AG08396 (cell line): ENCODE measurements at places on chromosomes 2 and 18.
A peak's percentile ranks its signal among the peaks of the same experiment; 100 is the strongest.

GRCh38 chr2:240865391-240865790, 3.2 kb upstream of the AGXT start:
- DNase-seq, result no peak

- no peak for DNase-seq
Observed at GRCh38 chr2:45320956-45321355, 290.1 kb downstream of the SRBD1 start.

- DNase-seq, result no peak
Observed at GRCh38 chr2:163716101-163716500, 19.7 kb downstream of the FIGN start.

- DNase-seq, result peak; percentile 90
Observed at GRCh38 chr2:218286570-218287459, 5.5 kb downstream of the TMBIM1 start.

DNA sequence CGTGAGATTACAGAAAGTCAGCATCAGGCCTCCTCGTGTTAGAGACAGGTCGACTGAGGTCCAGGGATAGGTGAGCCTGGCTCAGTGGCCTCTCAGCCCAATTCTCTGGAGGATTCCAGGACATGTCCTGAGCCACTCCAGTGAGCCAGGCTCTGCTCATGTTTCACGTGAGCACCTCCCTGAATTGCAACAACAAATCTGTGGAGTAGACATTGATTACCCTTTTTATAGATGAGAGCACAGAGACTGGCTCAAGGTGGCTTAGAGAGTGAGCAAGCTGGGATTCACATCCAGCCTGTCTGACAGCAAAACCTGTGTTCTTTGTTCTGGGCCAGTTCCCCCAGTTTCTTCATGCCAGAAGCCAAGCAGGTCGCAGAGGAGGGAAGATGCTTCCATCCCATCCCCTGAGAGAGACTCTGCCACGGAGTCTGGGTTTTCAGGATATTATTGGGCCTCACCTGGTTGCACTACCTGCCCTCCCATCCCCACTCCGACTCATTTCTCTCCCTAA, 46.4 kb downstream of the HS1BP3 start:
- no peak for DNase-seq

DNA sequence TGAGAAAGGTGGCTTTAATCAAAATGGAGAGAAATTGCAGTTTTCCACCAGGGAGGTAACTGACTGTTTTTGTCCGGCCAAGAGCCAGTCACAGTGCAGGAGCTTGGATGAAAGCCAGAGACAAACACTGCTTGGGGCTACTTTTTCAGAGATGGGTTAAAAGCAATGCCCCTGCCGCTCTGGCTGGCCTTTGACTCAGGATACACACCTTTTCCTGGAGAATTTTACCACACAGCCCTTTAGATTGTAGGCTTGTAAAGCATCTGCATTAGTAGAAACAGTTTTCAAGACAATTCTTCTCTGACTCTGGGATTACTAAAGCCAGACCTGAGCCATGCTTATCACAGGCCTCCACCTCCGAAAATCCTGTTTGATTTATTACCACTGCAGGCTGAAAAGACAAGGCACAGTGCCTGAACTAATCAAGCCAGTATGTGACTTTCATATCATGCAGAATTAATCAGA, 79.7 kb downstream of the CCBE1 start:
- DNase-seq, result no peak

GRCh38 chr2:29430382-29431112, 315.3 kb downstream of the CLIP4 start:
- no peak for DNase-seq

- no peak for DNase-seq
Observed at GRCh38 chr2:48856144-48856543, 100.6 kb upstream of the LHCGR start.

- no peak for DNase-seq
Observed at GRCh38 chr2:133475610-133476009, 92.7 kb downstream of the NCKAP5 start.

DNA sequence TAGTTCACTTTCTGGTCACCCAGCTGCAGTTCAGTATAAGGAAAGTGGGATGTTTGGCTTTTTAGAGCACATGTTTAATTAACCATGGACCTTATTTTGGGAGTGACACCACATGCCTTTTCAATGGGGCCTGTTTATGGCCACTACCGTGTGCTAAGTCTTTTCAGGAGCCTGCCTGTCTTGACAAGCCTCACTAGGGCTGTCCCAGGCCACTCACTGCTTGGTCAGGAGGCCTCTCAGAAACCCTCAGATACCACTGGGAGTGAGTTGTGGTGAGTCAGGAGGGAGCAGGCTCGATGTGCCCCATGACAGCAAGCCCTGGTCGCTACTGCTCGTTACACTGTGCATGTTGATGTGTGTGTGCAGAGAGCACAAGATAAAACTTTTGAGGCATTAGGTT, 123.0 kb downstream of the MAP4K4 start:
- peak; percentile 37 for DNase-seq

DNA sequence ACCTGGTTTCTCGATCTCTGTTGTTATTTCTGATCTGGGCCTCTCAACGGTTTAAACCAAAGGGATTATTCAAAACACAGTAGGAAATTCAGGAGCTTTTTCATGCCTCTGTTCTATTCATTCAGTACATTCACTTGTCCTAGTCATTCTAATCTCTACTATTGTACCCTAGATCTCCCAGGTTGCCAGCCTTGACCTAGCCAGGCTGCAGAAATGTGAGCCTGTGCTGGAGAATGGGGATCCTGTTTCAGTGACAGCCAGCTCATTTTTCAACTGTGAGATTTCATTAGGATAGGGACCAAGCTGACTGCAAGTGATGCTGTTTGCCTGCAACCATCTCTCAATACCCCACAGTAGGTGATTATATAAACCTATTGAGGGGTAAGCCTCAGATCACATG, 186.2 kb downstream of the CMPK2 start:
- no peak for DNase-seq

GRCh38 chr2:134438371-134438770, 184.5 kb downstream of the MGAT5 start:
- DNase-seq, result no peak

DNA sequence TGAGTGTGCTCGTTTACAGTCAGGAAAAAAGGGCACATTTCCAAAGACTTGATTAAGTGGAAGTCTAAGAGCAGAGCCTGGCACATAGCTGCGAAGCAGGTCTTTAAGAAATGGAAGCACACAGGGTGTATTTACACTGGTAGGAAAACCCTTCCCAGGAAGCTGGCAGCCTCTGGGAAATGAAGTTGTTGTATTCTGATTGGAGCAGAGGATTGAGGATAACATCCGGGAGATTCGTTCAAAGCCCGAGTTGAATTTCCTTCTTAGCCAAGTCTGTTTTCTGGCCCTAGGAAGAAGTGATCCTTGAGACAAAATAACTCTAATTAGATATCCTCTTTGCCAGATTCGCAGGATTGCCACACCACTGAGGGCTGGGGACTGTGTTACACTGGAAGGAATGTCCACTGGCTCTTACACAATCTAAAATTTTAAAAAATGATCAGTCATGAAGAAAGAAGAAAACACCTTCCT, 75.9 kb downstream of the ITGB1BP1 start:
- peak; percentile 64 for DNase-seq

DNA sequence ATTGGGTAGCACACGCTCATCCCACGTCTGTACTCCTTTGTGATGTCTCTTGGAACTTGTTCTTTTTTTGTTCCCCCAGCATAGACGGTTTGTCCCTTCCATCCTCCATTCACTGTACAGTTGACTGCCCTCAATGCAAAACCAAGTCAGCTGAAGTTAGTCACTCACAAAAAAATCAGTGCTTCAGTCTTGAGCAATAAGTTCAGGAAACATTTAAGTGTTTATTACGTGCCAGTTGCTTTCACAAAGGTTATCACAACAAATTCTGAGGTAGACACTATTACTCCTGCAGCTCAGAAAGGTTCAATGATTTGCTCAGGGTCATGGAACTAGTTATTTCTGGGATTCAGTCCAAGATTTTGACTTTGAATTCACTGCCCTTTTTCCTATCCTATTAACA, 102.2 kb downstream of the PDE1A start:
- DNase-seq, result no peak

- no peak for DNase-seq
Observed at GRCh38 chr2:174125090-174125489, 123.2 kb downstream of the OLA1 start.

DNA sequence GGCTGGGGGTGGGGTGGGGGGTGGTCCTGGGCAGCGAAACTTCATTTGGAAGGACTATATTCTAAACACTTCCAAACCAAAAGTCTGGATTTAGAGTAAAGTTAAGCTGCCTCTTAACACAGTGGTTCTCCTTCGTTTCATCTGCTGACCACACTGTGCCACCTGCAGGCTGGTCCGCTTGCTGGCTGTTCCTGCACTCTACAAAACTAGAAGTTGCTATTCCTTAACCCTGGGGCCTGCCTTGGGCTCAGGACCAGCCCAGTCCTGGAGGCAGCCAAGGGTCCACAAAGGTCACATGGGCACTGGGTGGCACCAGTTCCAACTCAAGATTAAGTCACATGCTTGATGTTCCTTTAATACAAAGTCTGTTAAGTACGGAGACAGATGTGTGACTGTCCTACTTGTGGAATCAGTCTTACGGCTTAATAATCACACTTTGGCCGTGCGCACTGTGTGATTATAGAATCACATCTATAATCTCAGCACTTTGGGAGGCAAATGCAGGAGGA, 195.4 kb downstream of the FAM210A start:
- peak; percentile 25 for DNase-seq

GRCh38 chr18:54590945-54591344, at the start of gene DYNAP:
Gene DYNAP, plus strand, starts transcription at chr18:54591245. Its CDS starts 38 bp downstream, at chr18:54591283.
- DNase-seq, result no peak

- DNase-seq, result peak; percentile 15
Observed at GRCh38 chr2:163191372-163191771, 352.8 kb upstream of the KCNH7 start.

- DNase-seq, result no peak
Observed at GRCh38 chr2:118300832-118301231, 212.6 kb downstream of the INSIG2 start.

- peak; percentile 90 for DNase-seq
Observed at GRCh38 chr2:150487537-150488429, at the start of gene RND3. Gene RND3, minus strand, starts transcription at chr2:150487667. Its CDS starts 250 bp downstream, at chr2:150487417.

GRCh38 chr2:36473230-36473629, 117.7 kb downstream of the CRIM1 start:
- no peak for DNase-seq

- DNase-seq, result no peak
Observed at GRCh38 chr2:61799099-61799498, 54.8 kb downstream of the FAM161A start.

DNA sequence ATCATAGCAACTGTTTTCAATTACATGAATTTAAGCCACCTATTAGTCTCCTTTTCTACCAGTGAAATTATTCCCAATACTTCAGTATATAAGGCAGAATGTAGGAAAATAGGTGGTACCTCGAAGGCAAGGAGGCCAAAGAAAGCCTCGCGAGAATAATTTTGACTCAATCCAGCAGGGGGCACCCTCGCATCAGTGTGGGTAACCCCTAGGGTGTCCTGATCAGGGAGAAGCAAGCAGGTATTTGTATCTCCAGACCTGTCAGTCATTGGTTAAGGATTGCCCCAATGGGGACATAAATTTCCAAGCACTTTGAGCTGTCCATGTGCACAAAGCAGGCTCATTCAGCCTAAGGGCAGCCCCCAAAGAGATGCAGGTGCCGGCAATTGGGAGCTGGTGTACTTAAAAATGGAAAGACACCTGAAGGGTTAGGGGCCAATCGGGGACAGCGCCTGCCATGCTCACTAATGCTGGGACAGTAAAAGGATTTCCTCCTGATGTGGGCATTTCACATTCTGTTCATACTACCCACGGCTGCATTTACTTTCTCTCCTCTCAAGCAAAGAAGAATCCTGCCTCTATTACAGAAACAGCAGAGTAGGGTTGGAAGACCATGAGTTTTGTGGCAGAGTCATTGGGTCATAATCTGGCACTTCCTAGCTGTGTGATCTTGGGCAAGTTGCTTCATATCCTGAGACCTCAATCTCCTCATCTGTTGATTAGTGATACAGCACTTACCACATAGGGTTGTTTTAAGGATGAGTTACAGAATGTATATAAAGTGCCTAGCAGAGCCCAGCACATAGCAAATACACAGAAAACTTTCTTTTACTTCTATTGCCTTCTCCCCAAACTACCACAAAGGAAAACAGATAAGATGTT, 136.1 kb downstream of the ICOS start:
- DNase-seq, result peak; percentile 34

- no peak for DNase-seq
Observed at GRCh38 chr18:33128581-33128980, 311.9 kb downstream of the CCDC178 start.

GRCh38 chr2:105487142-105488069, 88.6 kb upstream of the FHL2 start:
- DNase-seq, result peak; percentile 60

GRCh38 chr2:197348721-197349360, 38.3 kb upstream of the ANKRD44 start:
- DNase-seq, result no peak

GRCh38 chr18:40216856-40217255, 1738.2 kb upstream of the PIK3C3 start:
- DNase-seq, result no peak

- DNase-seq, result no peak
Observed at GRCh38 chr2:11540996-11541692, 7.3 kb downstream of the GREB1 start.

- DNase-seq, result no peak
Observed at GRCh38 chr2:207226243-207226642, 60.5 kb upstream of the KLF7 start.

- peak; percentile 51 for DNase-seq
Observed at GRCh38 chr2:237967463-237967951, 693 bp downstream of the UBE2F start.

DNA sequence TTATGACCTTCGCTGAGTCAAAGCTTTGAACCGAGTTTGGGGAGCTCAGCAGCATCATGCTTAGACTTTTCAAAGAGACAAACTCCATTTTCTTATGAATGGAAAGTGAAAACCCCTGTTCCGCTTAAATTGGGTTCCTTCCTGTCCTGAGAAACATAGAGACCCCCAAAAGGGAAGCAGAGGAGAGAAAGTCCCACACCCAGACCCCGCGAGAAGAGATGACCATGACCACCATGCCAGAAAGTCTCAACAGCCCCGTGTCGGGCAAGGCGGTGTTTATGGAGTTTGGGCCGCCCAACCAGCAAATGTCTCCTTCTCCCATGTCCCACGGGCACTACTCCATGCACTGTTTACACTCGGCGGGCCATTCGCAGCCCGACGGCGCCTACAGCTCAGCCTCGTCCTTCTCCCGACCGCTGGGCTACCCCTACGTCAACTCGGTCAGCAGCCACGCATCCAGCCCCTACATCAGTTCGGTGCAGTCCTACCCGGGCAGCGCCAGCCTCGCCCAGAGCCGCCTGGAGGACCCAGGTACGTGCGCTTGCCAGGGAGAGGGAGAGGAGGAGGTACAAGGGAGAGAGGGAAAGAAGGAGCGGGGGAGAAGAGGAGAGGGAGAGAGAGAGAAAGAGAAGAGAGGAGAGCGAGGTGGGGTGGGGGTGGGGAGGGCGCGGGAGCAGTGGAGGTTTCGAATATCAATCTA, at the start of gene DLX1:
Gene DLX1 (plus strand): TSS at position 48 of the 700 bp plus-strand sequence. CDS start 171 bp downstream, at position 219.
- no peak for DNase-seq

- no peak for DNase-seq
Observed at GRCh38 chr2:104866883-104867812, 13.2 kb downstream of the POU3F3 start.

- DNase-seq, result no peak
Observed at GRCh38 chr2:233691443-233692433, 952 bp upstream of the UGT1A6 start.
